ENCODE measurements at places on chromosomes 11 and 22.
A peak's percentile ranks its signal among the peaks of the same experiment; 100 is the strongest.

DNA sequence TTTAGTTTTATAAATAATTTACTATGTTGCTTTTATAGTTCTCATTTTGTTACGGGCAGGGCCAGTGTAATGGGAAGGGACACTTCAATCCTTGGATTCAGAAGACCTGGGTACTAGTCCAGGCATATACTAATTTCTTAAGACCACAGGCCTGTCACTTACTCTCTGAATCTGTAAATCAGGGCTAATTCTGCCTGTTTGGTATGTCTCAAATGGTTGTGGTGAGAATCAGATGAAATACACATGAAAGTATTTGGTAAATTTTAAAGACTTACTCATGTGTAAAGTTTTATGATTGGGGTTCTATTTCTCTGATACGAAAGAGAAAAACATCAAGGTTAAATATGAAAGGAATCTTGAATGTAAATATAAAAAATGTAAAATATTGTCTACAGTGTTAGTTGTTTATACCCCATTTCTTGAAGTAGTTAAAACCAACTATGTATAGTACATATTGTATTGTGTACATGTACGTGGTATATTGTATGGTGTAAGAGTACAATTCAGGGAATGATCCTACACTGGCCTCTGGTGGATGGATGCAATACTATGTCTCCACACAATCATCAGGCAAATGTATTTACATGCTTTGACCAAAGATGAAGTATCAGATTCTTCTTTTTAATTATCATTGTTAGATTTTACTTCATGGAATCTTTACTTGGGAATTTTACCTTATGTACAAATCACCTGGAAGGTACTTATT is 24.5 kb upstream of the RAG2 start:
- DNase-seq = no peak

- DNase-seq = no peak
Measured at GRCh38 chr11:120612513-120613263, 101.1 kb downstream of the GRIK4 start.

DNA sequence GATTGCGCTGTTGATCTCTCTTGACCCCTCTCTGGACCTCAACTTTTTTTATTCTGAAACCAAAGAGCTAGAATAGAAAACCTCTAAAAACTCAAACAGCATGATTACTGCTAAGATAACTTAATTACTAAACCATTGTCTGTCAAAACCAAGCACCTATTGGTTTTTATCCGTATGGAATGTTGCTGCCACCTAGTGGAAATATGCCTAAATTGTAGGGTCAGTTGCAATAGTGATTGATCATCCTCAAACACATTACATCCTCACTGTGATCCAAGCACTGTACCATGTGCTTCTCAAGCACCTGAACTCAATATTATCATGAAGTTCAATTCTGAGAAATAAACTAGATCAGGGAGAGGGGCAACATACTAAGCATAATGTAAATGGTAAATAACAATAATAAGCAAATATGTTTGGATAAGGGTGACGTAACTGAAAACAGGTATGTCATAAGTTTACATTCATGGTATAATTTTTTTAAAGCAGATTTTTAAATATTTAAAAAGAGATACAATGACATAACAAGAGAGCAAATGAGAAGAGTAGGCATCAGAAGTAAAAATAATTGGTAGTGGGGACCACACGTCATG is 3.8 kb upstream of the OR5A2 start:
- DNase-seq = peak; percentile 7

DNA sequence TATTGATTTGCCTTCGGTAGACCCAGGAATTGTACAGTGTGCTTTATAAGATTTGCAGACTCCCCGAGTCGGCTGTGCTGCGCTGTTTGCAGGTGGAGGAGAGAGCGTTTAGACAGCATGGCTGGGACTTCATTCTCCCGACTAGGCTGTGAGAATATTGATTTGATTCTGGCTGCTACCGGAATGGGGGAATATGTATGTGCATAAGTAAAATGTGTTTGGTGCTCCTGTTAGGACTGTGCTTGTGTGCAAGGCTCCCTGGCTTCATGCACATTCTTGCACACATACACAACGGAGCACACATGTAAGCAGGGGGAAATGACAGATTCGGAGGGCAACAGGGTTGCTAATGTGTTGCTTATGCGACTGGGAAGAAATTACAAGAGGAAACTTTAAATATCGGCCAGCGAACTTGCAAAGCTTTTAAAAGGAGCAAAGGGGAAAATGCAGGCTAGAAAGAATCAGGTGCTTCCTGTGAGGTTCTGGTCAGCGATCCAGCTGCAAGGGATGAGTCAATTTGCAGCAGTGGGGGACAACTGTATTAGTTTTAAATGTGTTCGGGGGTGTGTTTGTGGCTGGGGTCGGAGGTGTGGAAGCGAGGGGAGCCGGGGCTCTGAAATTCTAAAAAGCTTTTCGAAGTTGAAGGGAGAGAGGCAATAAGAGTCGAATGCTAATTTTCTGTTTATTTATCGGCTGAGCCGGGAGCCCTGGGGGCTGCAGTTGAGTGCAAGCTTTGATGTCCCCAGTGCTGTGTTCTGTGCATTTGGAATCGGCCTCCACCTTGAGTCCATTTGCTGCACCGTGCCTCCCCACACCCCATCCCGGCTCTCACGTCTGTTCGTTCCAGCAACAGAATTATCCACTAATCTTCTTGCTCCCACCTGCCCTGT is 731 bp downstream of the NTM start:
- no peak for DNase-seq

DNA sequence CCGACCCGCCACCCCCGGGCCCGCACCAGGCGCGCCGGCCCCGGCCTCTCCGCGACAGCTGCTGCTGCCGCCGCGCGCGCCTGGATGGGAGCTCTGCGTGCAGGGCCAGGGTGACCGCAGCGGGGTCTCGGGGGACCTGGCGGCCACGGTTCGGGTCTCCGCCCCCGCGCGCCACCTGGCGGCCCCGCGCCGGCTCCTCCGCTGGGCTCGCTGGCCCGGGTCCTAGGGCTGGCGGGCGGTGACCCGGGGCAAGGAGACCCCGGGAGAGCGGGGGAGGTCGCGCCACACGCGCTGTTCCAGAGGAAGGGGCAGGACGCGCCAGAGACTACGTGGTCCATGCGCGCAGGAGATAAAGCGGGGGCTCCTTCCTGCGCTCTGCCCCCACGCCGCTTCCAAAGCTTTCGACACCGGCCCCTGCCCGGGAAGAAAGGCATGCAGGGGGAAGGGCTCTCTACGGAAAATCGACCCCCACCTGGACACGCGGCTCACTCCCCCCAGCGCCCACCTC is 562 bp downstream of the SHANK2 start:
- no peak for DNase-seq

DNA sequence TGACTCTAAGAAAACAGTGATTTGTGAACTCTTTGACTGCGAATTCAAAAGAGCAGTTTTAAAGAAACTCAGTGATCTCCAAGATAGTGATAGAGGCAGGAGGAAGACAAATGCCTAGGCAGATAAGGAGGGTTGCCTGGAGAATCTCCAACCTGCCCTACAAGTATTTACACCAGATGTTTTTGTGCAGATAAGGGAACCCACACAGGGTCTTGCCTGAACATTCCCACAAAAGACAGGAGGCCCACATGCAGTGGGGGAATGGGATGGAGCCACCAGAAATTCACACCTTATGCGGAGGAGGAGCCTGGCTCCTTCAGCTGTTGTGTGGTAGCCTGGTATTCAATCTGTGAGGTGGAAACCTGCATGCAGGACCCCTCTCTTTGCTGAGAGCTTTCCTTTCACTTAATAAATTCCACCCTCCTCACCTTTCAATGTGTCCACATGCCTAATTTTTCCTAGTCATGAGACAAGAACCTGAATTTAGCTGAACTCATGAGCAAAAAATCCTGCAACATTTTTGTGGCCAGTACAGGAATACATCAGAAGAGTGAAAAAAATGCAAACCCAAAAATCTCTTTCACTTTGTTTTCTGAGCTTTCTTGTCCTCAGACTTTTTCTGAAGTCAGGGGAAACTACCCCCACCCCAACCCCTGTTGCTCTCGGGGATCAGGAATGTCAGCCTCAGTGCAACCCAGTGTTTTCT is 8.1 kb upstream of the GLYAT start:
- DNase-seq = no peak

GRCh38 chr11:46469926-46470325 is 78.3 kb upstream of the CHRM4 start:
- DNase-seq = no peak

DNA sequence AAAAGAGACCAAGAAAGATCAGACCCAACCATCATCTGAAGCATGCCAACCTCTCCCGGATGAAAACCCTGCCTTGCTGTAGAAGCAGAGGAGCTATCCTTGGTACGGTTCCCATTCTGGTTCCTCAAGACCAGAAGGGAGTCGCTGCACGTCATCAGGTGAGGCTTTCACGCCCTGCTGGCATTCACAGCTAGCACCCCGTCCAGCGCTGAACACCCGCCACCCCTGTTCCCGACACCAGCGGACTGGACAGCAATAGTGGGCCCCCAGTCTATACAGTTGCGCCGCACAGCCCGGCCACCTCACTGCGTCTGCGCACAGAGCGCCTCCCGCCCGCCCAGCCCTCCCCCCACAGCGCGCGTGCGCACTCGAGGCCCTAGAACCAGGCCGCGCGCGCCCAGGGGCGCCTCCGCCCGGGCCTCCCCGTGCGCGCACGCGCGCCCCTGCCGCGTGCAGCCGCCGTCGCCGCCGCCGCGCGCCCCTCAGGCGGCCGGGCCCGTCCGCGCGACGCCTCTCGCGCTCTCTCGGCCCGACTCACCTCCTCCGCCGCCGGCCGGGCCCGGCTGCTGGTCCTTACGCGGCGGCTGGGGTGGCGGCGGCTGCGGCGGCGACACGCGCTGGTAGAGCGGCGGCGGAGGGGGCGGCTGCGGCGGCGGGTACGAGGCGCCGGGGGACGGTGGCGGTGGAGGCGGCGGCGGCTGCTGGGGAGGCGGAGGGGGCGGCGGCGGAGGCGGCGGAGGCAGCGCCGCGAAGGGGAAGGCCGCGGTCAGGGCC is 706 bp downstream of the SF1 start:
- peak; percentile 60 for DNase-seq

DNA sequence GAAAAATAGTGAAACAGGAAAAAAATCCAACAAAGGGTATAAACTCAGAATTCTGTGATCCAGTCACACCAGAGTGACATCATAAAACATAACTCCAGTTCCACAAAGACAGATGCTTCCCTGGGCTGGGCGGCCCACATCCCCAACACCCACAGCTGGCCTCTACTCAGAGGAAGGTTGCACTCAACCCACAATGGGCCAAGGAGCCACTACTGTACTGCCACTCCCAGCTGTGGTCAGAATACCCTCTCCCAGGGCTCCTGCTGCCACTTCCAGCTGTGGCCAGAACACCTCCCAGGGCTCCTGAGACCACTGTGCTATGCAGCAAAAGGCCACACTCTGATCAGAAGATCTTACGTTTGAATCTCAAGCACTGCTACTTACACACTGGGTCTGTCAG is 18.3 kb downstream of the SMCO4 start:
- DNase-seq = no peak

DNA sequence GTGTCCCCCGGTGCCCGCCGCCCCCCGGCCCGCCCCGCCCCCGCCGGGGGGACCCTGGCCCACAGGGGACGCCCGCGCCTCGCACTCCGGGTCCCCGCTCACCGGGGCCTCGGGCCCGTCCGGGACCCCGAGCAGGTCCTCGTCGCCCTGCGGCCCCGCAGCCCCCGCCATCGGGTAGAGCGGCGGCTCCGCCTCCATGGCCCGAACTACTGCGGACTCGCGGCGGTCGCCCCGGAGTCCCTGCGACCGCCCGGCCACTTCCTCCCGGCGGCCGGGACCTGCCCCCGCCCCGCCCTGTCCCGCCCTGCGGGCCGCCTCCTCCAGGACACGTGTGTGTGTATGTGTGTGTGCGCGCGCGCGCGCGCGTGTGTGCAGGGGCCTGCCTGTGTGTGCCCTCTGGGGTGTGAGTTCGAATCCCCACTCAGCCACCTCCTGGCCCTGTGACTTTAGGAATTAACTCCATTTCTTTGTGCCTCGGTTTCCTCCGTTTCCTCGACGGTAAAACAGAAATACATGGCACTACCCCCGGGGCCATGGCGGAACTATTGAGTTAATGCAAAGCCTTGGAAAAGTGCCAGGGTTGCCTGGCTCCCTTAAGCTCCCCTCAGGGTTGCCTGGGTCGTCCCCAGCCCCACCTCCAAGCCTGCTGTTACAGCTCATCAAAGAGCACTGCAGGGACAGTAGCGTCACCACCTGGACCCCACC is at the start of gene UNC93B1:
TSS of gene UNC93B1 (minus strand) at position 252 of the 705 bp plus-strand sequence. CDS start at position 198, 54 bp downstream.
- peak; percentile 60 for DNase-seq

Data from stimulated activated CD4-positive, alpha-beta T cell treated with anti-CD3 and anti-CD28 coated beads, Interleukin-1b, Interleukin-23, amount 100 ng/mL, for 1 hour (primary cell).